Coronary artery (tissue), 2 donors: ENCODE measurements at places on chromosomes 7 and 10.

DNA sequence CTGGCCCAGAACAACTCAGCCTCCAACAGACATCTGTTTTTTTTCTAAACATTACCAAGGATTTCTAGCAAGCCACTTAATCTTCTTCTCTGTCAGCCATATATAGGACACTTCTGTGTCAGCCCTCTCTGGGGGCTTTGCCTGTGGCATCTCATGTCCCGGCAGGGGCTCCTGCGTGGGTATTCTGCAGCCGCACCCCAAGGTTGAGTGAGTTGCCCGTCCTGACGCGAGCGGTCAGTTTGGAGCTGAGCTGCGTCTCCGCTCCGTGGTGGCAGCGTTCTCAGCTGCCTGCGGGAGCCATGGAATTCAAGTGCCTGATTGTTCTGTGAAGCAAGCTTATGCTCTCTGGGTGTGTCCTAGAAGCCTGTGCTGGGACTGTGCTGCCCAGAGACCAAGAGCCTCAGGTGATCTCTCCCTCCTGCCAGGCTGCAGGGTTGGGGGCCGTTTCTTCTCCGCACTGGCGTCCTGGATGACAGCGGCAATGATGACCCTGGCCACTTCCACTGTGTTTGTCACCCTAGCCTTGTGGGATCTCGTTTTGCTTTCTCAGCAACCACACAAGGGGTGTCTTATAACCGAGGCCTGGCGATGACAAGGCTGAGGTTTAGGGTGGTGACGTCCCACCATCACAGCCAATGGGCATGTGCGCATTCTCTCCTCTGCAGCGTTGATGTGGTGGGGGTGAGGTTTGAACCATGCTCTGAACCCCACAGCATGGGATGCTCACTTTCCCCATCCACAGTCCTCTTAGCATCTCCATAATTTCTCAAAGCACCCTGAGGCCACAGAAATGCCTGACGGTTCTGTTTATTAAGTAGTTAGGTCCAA is 612.6 kb upstream of the FOXK1 start:
- no peak for DNase-seq

DNA sequence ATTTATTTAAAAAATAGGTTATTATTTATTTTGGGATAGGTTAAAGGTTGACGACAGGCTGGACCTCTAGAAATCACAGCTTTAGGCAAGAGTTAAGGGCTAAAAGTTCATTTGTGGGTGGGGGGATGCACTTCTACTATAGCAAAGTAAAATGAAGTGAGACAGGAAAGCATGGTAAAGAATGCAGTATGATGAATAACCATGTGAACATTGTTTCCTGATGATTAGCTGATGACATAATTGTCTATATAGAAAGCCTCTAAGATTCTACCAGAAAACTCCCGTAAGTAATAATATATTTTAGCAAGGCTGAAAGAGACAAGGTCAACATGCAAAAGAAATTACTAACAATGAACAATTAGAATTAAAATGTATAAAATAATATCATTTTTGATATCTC is 25.7 kb upstream of the PRSS37 start:
- DNase-seq = no peak

DNA sequence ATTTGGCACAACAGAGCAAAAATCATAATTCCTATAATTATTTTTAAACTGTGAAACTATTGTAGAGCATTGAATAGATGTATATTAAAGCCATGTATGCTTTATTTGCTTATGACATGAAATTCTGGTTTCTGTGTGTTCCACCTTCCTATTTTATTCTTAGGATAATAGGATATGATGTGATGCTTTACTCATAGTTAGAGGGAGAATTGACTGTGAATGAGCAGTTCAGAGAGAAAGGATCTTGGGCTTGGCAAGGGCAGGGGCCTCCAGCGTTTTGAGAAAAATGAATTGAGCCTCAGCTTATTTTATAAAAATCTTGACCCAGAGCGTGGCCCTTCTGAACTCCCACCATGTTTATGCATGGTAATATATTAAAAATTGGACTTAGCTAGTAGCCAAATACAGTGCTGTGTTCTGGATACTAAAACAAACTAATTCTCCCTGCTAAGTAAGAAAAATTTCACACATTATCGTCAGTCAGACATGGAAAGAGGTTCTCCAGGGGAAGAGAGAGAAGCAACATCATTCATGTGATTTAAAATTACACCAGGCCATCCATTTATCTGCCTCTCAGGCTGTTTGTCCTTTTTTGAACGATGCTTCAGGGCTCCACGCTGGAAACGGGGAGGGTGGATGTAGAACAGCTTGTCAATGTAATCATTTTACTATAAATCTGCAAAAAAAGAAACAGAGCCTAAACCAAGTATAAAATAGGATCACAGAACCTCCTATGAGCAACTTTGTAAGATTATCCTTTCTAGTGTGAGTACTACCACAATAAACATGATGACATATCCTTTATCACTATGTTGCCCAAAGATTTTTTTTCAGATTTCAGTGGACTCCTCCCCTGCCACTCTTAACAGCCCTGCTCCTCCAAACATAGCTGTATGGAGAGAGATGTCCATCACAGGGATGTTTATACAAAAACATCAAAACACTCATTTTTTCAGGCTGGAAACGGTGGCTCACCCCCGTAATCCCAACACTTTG is 258.1 kb upstream of the C7orf33 start:
- no peak for DNase-seq

- no peak for DNase-seq
These were observed 559 bp upstream of the FKBP14 start for GRCh38 chr7:30027065-30027456.

DNA sequence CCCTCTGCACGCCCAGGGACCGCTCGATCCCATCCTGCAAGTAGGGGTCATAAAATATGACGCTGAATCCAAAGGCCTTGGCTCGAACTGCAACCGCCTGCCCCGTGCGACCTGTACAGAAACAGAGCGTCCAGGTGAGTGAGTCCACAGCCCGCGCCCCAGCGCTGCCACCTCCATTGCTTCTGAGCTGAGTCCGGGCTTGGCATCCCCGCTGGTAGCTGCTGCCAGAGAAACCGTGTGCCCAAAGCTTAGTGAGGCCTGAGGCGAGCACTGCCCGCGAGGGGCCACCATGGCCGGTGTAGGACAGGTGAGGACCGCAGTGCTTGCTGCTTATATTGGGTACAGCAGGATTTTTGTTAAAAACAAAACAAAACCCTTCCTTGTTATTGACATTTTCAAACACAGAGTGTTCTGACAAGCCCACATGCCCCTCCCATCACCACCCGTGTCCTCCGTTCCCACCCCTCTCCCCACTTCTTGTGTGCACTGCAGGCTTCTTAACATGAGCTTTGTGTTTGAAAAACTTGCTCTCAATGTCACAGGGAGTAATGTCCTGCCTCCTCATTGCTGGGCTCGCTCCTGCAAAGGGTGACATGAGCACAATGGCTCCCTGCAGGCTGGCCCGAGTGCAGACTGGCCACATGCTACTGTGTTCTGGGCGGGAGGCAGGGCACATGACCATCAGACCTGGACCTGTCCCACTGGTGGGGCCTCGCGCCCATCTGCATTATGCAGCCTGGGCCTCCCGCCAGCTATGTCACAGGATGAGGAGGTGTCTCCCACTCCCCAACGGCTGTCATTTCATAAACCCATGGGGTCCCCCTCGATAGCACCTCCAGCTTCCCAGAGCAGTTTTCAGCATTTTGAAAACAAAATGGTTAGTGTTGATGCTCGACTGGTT is 52.9 kb downstream of the ZRANB1 start:
- no peak for DNase-seq
